ENCODE measurements at places on chromosomes 5 and 9.

GRCh38 chr9:3447788-3448187, 78.0 kb downstream of the RFX3 start:
- no peak for DNase-seq

DNA sequence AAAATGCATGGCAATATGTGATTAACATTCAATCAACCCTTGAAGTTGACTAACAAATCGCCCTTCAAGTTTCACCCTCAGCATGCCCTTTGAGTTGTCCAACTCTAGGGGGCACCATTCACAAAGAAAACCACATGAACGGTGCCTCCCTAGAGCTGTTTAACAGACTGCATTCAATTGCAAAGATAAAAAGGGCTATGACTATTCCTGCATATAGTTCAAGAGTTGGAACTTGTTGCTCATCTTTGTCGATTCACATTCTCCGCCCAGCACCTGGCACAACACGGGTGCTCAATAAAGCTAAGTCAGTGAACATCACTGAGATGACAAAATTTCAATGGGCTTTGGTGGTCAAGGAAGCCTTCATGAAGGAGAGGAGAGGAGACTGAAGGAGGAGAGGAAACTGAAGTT, 69.6 kb upstream of the SLC30A5 start:
- DNase-seq, result no peak

- no peak for DNase-seq
Measured at GRCh38 chr5:143033535-143034250, 263.5 kb downstream of the ARHGAP26 start.

DNA sequence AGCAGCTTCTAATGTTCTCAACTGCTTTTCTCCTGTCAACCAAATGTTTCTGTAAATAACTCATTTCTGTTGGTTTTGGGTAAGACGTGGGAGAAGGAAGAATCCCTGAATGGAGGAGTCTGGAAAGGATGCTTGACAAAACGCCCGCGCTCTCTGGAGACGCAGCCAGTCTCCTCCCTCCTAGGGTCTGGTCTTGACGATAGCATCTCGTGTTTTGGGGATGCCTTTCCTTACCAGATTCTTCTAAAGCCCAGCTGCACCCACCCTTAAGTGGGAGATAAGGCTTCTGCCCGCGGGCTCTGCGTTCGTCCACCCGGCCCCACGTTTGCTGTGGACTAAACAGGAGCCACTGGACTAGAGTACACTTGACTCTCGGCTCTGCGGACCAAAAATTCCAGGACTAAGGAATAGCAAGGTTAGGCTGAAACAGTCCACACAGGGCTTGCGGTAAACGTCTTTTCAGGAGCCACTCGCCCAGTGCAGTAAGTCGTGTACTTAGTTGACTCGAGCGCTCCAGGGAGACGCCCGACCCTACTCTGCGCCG, 491 bp upstream of the CTSL start:
- no peak for DNase-seq

DNA sequence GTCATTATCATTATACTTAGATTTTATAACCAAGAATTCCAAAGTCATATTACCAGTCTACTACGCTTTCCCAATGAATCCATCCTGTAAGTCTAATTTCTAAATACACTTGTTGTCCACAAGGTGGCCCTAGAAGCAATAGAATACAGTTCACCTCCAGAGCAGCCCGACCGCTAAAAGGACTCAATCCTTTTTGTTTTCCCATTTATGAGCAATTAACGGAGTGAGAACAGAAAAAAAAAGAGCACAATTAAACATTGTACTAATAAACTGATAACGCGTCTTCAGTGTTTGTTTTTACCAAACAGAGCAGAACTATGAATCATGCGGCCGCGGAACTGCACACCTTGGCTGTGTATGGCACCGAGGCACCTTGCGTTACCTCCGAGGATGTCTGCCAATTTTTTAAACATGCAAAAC, 160.7 kb upstream of the DAPK1 start:
- DNase-seq, result peak; percentile 6

DNA sequence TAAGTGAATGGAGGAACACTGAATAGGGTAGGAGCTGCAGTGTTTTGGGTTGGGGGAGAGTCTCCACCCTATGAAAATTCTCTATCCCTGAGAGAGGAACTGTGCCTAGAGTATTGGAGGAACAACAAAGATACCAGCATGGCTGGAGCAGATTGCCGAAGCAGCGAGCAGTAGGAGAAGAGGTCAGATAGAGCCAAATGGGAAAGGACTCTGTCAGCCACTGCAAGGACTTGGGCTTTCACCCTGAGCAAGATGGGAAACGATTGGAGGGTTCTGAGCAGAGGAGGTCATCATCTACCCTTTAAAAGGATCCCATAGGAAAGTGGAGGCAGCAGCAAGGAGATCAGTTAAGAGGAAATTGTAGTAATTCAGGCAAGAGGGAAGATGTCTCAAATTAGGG, 4.4 kb upstream of the LYSMD3 start:
- DNase-seq, result no peak

DNA sequence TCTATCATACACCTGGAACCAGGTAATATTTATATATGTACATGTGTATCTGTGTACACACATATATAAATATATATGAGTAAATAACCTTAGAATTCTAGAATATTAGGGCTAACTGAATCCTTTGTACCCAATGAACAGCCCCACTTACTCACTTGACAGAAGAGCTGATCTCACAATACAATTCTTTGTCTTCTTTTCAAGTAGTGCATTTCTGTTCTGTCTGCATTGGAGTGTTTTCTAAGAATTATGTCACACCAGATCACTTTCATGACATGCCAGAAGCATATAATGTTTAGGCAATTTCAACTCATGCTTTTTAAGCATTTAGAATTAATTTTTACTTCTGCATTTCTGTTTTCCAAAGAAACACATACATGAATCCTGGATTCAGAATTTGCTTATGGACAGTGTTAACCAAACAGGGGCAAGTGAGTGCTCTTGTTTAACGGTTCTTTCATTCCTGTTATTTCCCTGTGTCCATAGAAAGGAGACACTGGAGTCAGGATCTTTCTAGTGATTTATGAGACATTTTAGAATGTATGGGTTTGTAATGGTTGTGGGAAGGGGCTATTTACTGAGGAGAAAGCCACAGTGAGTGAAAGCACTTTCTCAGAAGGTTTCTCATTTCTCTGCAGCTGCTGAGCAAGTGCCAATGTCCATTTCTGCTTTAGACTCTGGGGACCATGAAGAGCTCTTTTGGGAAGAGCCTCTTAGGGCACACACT, 123.2 kb downstream of the RMI1 start:
- no peak for DNase-seq

- no peak for DNase-seq
Measured at GRCh38 chr5:132483101-132483500, 7.5 kb downstream of the IRF1 start.

GRCh38 chr5:28575368-28575767, 1537.0 kb upstream of the CDH9 start:
- no peak for DNase-seq

DNA sequence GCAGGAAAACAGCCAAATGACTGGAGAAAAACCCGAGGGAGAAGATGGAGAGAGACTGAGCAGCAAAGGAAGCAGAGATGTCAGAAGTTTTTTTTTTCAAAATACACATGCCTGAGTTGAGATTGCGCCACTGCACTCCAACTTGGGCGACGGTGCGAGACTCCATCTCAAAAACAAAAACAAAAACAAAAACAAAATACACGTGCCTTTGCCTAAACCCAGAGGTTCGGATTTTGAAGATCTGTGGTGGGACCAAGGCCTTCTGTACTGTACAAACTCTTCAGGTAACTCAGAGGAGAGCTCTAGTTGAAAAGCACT, 38.8 kb upstream of the FBXW11 start:
- no peak for DNase-seq

DNA sequence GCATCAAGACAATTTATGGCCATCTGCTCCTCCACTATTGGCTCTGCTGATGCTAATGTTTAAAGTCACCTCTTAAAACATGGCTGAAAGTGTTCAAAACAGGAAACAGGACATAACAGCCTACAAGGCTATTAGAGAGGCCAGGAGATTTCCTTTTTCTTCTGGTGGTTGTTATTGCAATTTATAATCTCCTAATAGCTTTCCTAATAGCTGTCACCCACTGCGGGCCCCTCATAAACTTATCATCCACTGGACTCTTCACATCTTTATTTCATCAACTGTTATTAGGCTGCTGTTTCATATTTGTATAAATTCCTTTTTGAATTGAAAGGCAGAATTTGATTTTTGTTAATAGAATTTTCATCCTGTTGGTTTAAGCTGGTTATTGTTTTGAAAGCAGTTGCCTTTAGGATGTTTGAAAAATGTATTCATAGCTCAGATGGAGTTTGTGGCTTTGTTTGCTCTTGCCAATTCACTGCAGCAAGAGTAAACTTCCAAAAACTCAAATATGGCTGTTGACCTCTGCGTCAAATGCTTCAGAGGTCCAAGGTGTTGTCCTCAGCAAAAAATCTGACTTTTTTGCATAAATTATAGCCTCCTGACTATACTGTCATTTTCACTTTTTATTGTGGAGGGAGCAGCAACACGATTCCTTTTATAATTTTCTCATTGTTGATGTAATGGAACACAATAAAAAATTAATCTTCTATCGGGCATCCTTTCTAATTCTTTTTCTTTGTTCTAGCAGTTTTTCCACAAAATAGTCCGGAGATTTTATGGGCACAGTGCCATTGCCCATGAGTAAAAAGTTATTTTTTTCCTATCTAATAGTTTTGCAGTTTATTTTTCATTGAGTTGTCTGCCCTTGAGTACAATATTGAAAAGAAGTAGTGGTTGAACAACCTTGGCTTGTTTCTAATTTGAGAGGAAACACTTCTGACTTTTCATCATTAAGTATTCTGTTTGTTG, 69.3 kb downstream of the MAT2B start:
- DNase-seq, result no peak

GRCh38 chr5:167309941-167310517, 981.4 kb upstream of the WWC1 start:
- DNase-seq, result no peak

- no peak for DNase-seq
Measured at GRCh38 chr5:135215617-135216470, 181.8 kb upstream of the PITX1 start.

- no peak for DNase-seq
Measured at GRCh38 chr5:73154208-73155006, 18.6 kb upstream of the TMEM174 start.

GRCh38 chr9:128625391-128626146, 31.1 kb downstream of the DYNC2I2 start:
- DNase-seq, result no peak

- DNase-seq, result no peak
Measured at GRCh38 chr5:27494887-27495286, 456.5 kb upstream of the CDH9 start.

DNA sequence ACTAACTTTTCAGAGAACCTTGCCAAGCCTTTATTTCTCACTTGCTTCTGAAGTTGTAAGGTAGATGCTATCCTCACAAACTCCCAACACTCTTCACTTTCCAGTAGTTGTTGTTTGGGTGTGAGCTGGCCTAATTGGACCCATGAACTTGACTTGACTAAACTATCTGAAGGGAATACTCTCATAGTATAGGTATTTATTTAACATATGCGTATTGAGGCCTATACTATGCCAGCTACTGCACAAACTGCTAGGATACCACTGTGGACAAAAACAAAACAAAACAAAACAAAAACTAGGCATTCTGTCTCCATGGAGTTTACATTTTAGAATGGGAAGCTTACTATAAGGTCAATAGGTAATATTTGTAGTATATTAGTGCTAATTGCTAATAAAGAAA, 1.3 kb downstream of the TXNDC8 start:
- DNase-seq, result no peak
